ENCODE measurements at places on chromosomes 5 and 9. TPM values are rescaled to one million over a fixed set of nuclear protein-coding genes. Genes with fewer than 3 reads are reported as not detected.

The EXOSC3 gene
- total RNA-seq, result 27.1 TPM

DNA sequence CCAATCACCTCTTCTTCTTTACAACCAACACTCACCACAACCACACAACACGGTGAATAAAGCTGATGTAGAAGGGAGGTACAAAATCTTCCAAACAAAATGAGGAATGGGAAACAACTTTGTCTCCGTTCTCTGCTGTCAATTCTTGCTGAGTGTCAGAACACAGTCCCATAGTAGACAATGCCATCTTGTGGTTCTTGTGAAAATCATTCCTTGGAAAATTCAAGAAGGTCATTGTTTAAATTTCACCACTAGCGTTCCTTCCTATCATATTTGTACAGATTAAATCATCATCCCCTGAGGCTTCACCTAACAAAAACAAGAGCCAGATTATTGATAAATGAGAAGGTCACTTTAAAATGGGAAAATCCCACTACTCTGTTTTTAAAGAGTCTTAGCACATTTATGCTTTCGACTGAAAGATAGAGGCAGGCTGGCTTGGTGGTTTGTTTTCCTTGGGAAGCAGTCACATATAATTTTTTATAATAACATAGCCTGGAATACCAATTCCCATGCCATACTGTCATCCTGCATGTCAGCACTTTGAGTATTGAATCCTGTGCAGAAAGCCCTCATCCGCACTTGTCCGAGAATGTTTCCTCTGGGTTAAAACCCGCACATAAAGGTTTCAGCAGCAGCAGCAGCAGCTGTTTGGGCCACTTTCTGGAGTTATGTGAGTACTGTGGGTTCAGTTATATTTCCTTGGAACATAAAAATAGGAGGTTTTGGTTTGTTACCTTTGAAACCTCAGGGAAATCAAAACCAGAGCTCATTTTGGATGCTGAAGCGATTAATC is 395.0 kb upstream of the SMARCA2 start:
- no peaks in the 10 kb centered on the region for H3K36me3 ChIP-seq
- H3K27me3 ChIP-seq, result no peaks in the 10 kb centered on the region
- H3K4me3 ChIP-seq, result no peak overlapping the region
- H3K27ac ChIP-seq, result no peak overlapping the region
- H3K4me1 ChIP-seq, result no peaks in the 10 kb centered on the region

The HTR1A gene
- total RNA-seq, result not detected

The NPR3 gene
- total RNA-seq, result 88.2 TPM

DNA sequence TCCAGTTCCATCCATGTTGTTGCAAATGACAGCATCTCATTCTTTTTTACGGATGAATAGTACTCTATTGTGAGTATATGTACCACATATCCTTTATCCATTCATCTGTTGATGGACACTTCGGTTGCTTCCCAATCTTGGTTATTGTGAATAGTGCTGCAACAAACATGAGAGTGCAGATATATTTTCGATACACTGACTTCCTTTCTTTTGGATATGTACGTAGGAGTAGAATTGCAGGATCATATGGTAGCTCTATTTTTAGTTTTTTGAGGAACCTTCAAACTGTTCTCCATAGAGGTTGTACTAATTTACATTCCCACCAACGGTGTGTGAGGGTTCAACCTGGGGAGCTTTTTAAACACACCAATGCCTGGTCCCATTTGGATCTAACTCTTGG is 22.3 kb downstream of the GALNT12 start:
- DNase-seq, result no peak
- no peak overlapping the region for H3K4me3 ChIP-seq
- H3K27me3 ChIP-seq, result no peaks in the 10 kb centered on the region
- no peaks in the 10 kb centered on the region for H3K4me1 ChIP-seq

Data from IMR-90 (cell line).